Neural crest cell (in vitro differentiated cells): ENCODE measurements at places on chromosomes 1 and 21.

- DNase-seq, result no peak
These were observed 6.7 kb downstream of the MPL start for GRCh38 chr1:43344267-43344850.

DNA sequence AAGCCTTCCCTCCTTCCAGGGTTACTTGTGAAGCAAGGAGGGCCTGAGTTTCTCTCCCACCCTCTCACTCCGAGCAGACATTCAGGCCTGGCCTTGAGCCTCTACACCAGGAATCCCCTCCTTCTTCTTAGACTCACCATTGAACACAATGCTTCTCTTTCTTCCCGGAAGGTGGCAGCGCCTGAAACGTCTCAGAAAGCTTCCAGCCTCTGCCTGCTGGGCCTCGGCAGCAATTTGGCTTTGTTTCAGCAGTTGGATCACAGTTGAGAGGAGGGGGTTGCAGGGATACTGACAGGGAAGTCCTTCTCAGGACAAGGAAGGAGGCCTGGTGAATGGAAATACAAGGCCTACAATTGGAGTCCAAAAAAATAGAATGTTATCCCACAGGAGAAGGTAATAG is 6.3 kb downstream of the CLDN8 start:
- DNase-seq, result peak; percentile 14

DNA sequence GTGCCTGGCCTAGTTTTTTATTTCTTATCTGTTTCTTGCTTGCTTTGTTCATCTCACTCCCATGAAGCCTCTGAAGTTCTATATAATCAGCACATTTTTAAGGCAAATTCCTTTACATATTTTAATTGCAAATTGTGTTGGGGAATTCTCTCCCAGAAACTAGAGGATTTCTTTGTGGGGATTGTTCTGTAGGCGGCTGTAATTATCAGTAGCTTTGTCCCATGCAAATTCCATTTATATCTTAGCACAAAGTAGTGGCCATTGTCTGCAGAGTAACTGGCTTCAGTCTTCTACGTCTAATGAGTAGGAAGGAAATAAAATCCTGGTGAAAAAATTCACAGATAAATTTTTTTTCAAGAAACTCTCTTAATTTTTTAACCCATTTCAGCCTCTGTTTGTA is 35.7 kb downstream of the CLEC20A start:
- no peak for DNase-seq

DNA sequence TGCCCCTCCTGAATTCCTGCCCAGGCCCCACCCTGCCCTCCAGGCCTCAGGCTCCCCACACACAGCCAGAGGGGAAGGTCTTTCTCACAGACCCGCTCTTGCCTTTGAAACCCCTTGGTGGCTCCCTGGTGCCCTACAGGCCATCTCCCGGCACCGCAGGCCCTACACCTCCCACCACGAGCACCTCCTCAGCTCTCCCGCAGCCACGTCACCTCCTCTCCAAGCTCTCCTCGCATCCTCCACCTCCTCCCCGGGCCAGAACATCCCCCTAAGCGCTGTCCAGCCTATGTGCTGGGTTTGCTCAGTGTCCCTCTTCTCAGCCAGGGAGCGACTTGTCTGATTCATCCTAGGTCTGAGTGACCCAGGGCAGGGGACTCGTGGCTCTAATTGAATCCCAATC is 66.4 kb downstream of the DMRTB1 start:
- no peak for DNase-seq

DNA sequence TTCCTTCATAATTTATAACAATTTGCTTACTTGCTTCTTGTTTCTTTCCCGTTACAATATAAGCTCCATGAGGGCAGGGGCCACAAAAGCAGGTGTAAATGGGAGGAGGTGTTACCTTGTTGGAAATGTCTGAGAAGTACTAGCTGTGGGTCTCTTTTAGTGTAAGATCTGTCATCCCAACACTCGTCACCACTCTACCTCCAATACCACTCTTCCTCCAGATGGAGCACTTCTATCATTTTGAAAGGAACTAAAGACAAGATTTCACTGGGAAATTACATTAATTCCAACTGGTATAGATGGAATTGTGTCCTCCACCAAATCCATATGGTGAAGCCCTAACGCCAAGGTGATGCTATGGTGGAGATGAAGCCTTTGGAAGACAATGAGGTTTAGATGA is 53.0 kb upstream of the CPLANE2 start:
- DNase-seq, result no peak

DNA sequence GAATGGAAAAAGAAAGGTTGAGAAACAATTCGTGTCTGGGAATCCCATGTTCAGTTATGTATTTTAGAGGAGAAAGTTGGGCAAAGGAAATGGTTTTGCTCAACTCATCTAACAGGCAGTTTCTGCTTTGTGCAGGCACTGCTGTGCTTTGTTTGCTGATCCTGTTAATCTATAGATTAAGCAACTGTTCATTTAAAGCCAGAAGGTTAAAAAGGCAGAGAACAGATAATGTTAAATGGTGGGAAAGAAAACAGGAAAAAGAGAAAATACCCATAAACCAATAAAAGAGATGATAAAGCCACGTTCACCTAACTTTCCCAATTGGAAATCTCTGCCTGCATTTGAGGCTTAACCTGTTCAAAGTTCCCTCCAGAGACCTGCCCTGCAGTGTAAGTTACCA is 70.0 kb downstream of the APP start:
- no peak for DNase-seq

GRCh38 chr1:113205980-113206766 is 133.2 kb downstream of the LRIG2 start:
- DNase-seq, result no peak

- no peak for DNase-seq
These were observed 6.3 kb downstream of the PTGFRN start for GRCh38 chr1:116916002-116916401.

DNA sequence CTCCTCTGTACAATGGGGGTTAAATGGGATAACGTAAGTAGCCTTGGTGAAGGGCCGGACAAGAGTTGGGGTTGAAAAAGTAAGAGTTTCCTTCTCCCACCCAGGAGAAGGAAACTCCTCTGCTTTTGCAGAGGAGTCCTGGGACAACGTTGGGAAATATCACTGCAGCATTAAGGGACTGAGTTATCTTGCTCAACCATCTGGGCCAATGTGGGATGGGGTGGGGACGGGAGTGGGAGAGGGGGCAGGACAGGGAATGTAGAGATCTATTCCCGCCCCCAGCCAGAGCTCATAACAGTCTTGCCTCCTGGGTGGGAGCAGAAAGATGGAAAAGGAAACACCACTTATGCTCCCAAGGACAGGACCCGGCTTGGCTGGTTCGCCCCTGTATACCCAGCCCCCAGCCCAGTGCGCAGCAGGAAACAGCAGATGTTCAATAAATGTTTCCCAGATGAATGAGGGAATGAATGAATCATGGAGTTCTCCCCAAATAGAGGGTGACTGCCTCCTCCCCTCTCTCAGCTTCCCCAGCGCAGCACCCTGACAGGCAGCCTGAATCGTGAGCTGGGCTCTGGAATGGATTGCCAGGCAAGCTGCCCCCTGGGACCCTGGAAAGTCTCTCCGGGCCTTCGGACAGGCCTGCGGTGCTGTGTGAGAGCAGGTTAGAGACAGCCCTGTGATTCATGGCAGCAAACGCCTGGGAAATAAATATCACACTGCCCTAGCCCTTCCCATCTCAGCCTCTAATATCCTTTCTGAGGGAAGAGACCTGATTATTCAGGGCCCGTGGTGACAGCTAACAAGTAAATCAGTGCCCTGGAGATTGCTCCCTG is 24.8 kb downstream of the FBXO2 start:
- no peak for DNase-seq

GRCh38 chr1:98048751-98049325 is 128.0 kb upstream of the DPYD start:
- no peak for DNase-seq

- no peak for DNase-seq
These were observed 44.5 kb downstream of the DDR2 start for GRCh38 chr1:162676750-162677149.

DNA sequence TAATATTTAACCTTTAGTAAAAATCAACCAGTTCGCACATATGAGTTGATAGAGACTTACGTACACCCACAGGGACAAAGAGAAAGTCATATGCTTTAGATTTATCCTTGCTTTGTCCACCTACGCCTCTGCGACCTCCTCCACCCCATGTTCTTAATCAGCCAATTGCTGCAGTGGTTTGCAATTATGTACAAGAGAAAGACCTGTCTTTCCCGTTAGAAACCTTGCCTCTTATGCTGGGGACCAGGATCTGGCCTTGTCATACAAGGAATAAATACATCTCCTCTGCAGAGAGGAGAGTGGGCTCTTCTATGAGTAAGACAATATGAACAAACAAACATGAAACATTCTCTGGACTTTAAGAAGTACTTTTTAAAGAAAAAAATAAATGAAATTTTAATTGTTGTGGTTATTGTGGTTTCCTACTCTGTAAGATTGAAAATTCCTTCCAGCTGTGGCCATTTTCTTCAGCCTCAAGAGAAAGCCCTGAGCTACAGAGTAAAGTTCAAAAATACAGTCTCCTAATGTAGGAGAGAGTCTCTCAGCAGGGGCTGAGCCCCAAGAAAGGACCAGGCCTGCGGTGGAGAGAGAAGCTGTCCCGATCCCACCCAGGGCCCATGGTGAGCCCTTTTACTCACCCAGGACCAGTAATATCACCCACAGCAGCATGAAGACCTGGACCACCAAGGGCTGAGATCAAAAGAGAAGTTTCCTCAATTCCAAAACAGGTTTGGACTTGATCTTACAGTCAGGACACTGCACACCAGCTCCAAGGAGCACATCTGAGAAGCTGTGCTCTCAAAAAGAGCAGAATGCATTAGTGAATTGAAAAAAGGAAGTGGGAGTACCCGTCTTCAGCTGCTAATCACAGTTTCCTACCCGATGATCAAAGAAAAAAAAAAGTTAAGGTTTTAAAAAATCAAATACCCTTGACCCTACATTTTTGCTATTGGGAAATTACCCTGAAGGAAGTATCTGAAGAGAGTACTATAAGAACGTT is at the start of gene FCRL5:
FCRL5 (minus strand) TSS at position 822 of the 1,000 bp plus-strand sequence; CDS start at position 669, 153 bp downstream.
- no peak for DNase-seq

DNA sequence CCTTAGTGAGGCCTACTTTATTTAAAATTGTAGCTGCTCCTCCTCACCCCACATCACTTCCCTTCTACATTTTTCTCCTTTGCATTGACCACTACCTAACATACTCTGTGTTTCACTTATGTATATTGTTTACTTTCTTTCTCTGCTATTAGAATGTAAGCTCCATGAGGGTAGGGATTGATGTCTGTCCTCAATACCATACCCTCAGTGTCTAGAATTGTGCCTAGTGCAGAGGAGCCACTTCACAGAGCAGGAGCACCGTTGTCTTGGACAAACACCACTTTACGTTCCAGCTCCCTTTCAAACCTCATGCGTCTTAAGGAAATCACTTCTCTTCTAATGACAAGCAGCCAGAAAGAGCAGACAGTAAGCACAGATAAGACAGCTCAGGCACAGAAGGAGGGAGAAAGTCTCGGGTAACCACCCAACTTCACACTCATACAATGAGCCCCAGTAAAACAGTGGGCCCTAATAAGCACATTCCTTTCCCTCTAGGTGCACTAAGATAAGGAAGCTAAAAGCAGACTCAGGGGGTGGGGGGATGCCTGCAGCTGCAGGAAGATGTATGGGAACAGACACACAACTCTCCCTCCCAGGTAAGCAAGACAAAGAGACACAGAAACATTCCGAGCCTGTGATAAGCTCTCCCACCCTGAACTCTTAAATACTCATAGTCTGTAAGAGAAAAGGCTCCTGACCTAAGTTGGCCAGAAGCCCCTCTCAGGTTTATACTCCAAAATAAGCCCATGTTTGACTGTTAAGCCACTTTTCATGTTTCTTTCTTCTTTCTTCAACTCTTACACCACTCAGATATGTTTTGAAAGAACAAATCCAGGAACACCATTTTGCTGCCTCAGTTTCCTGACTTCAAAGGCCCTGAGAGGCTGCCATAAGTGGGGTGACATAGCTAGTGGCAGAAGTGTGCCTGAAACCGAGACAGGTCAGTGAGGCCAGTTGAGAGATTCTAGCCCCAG is 7.1 kb upstream of the PLEKHM2 start:
- DNase-seq, result no peak

DNA sequence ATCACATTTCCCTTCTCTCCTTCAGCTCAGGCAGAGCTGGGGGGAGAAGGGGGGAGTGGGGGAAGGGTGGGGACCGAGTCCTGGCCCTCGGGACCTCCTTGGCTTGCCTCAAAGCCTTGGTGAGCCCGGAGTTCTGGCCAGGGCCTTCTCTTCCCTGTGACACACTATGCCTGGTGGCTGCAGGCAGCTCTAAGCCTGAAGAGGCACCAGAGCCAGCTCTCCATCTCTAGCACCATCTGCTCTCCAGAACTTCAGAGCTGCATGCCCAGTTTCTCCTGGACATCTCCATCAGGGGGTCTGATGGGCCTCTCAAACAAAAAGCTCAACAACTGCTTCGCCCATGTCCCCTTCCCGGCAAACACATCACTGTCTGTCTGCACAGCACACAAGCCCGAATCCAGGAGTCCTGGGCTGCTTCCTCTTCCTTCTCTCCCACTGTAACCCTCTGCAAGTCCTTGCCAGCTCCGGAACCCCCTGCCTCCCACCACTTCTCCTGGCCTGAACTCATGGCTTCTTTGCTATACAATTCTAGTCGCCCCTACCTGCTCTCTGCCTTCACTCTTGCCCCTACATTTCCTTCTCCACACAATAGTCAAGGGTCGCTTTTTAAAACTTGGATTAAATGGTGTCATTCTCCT is 26.5 kb downstream of the KIAA1614 start:
- no peak for DNase-seq

DNA sequence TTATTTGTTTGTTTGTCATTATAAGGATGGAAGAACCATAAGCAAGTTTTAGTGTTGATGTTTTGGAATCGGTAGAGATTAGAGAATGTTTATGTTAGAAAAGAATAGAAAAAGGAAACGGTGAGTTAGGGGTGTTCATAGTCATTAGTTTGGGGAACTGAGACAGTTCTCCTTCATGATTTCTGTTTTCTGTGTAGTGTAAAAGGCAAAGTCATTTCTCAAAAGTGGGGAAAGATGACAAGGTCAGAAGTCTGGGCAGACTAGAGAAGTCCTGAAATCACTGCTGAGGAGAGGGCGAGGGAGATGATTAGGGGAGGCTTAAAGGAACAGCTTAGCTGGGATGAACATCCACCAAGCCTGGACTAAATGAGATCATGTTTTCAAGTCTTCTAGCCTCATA is 498.9 kb downstream of the TTLL7 start:
- DNase-seq, result no peak

- no peak for DNase-seq
These were observed 38.5 kb upstream of the AK4 start for GRCh38 chr1:65109487-65109886.

GRCh38 chr21:32666258-32666657 is 54.1 kb upstream of the CFAP298 start:
- DNase-seq, result no peak

DNA sequence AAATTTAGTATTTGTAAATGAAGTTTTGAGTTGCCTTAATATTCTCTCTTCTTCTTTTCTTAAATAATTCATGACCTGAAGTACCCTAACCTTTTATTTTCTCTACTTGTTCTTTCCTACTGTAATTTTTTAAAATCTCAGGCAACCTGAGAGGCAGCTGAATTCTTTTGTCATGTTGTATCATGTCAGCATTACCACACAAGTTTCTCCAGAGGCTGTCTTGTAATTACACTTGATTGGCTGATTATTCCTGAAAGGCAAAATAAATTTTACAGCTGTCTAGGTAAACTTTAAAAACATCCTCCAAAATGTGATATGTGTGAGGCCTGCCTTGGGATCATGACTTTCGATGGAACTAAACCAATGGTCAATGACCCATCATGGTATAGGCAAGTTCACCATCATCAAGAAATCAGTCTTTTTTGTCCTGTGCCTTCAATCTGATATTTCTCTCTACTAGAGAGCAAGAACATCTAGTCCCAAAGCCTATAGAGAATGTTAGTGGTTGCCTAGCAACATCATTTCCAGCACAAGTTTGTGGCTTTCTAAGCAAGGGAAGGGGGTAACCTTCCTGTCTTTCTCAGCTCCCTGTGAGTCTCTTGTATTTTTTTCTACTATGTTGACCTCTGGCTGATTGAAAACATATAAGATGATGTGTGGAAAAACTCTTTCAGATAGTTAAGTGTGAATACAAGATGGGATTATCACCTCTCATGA is 115.5 kb downstream of the GABPA start:
- DNase-seq, result no peak
